ENCODE measurements at places on chromosomes 7 and 10.

- no peak for DNase-seq
These were observed 59.4 kb downstream of the FANK1 start for GRCh38 chr10:125955766-125956165.

GRCh38 chr10:126223512-126224067 lies 164.7 kb downstream of the ADAM12 start:
- DNase-seq, result no peak

- no peak for DNase-seq
These were observed 7.0 kb upstream of the CSGALNACT2 start for GRCh38 chr10:43131256-43131655.

GRCh38 chr7:142436601-142437000 lies 178.7 kb upstream of the PRSS58 start:
- no peak for DNase-seq

DNA sequence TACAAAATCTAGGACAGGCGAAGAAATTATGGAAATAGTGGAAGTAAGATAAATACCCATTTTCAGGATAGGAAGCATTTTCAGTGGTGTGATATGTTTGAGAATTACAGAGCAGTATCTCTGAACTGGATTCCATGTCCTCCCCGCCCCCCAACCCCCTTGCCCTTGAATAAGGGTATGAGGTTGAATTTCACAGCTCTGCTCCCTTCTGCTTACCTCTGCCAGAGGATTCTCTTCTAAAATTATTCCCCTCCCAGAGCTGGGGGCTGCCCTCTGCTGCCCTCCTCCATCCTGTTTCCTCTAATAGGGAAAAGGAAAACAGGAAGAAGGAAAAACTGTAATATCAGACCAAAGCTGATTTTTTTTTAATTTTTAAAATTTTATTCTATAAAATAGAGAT lies 7.3 kb upstream of the CLCN1 start:
- DNase-seq, result no peak

GRCh38 chr7:42588876-42589275 lies 323.0 kb downstream of the C7orf25 start:
- no peak for DNase-seq
